ENCODE measurements at places on chromosomes 7 and 10. TPM values are rescaled to one million over a fixed set of nuclear protein-coding genes. Genes with fewer than 3 reads are reported as not detected.

TDRD1 gene
- total RNA-seq = not detected

ANXA8 gene
- 103 TPM for total RNA-seq

HABP2 gene
- not detected for total RNA-seq

OR9A4 gene
- not detected for total RNA-seq

TMEM270 gene
- not detected for total RNA-seq

CYP2C19 gene
- not detected for total RNA-seq

TAS2R5 gene
- 4.7 TPM for total RNA-seq

KCNIP2 gene
- total RNA-seq = 2.6 TPM

GRCh38 chr7:120180221-120180620 is 92.8 kb upstream of the KCND2 start:
- no peak overlapping the region for H3K27ac ChIP-seq
- H3K36me3 ChIP-seq = no peaks in the 10 kb centered on the region
- DNase-seq = no peak
- H3K4me1 ChIP-seq = no peaks in the 10 kb centered on the region
- no peak overlapping the region for H3K4me3 ChIP-seq
- H3K27me3 ChIP-seq = peaks cover 48% of the 10 kb centered on the region

DNA sequence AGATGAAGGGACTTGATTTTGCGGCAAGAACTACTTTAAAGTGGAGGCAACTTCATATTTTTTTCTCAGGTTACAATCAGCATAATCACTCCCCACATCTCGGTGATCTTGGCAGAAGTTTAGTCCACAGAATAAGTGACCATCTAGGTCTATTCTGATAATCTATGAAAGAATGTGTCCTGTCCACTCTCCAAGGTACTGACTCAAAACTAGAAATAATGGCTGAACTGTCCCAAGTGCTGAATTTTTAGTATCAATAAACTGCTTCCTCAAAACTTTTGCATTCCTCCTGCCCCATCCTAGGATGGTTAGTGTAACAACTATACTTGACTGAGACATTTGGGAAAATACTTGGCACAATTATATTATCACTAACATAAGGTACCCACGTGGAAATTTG is 10.9 kb upstream of the CHRM2 start:
- no peak overlapping the region for H3K27ac ChIP-seq
- no peak overlapping the region for H3K4me3 ChIP-seq
- DNase-seq = peak; percentile 43
- H3K27me3 ChIP-seq = no peaks in the 10 kb centered on the region

- H3K4me1 ChIP-seq = no peaks in the 10 kb centered on the region
- no peak overlapping the region for H3K27ac ChIP-seq
- no peak overlapping the region for H3K4me3 ChIP-seq
- no peaks in the 10 kb centered on the region for H3K36me3 ChIP-seq
- H3K27me3 ChIP-seq = peaks cover 82% of the 10 kb centered on the region
- peak; percentile 13 for DNase-seq
Measured at GRCh38 chr7:50359995-50360925, 55.7 kb downstream of the IKZF1 start.

DNA sequence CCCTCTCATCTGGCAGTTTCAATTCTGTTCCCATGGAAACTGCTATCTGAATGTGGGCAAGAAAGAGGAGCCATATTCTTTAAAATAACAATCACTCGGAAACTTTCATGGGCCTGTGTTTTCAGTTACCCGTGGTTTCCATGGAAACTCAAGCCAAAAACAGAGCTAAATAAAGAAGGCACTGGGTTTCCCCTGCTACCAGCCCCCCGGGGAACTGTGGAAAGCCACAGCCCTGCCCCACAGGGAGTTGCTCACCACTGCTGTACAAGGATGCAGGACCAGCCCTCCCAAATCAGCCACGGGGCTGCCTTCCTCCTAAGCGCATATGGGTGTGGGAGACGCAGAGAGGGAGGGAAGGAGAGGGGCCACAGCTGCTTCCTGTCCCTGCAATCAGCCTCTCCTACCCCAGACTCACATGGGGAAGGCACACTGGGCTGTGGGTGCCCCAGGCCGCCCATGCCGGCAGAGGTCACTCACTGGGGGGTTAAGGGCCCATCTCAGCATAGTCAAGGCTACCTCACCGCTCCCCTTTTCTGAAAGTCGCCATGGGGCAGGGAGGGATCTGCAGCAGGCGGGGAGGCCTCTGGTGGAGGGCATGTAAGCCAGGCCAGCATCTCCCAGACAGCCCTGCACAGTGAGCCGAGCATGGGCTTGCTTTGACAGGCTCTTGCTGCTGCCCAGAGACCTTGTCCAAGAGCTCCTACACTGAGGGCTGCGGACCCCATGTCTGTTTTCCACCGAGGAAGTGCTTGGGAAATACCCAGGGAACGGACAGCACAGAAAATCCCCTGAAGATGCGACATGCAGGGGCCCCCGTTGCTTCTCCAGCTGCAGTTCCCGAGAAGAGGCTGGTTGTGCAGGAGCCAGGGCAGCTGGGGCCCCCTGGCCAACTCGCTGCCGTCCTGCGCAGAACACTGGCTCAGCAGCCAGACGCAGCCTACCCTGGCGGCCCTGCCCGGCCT is 157.3 kb upstream of the PPP2R2D start:
- no peak overlapping the region for H3K27ac ChIP-seq
- H3K4me1 ChIP-seq = no peaks in the 10 kb centered on the region
- no peak for DNase-seq
- no peak overlapping the region for H3K4me3 ChIP-seq
- H3K36me3 ChIP-seq = no peaks in the 10 kb centered on the region
- H3K27me3 ChIP-seq = no peaks in the 10 kb centered on the region

DNA sequence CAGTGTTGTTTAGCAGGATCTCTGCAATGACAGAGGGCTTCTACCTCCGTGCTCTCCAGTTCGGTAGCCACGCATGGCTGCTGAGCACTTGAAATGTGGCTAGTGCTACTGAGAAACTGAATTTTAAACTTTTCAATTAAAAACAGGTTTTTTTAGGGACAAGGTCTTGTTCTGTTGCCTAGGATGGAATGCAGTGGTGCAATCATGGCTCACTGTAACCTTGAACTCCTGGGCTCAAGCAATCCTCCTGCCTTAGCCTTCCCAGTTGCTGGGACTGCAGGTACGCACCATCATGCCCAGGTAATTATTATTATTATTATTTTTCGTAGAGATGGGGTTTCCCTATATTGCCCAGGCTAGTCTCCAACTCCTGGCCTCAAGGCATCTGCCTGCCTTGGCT is 13.4 kb upstream of the SFRP5 start:
- H3K27me3 ChIP-seq = no peaks in the 10 kb centered on the region
- H3K27ac ChIP-seq = no peak overlapping the region
- no peak overlapping the region for H3K4me3 ChIP-seq
- H3K4me1 ChIP-seq = no peaks in the 10 kb centered on the region
- no peak for DNase-seq

DNA sequence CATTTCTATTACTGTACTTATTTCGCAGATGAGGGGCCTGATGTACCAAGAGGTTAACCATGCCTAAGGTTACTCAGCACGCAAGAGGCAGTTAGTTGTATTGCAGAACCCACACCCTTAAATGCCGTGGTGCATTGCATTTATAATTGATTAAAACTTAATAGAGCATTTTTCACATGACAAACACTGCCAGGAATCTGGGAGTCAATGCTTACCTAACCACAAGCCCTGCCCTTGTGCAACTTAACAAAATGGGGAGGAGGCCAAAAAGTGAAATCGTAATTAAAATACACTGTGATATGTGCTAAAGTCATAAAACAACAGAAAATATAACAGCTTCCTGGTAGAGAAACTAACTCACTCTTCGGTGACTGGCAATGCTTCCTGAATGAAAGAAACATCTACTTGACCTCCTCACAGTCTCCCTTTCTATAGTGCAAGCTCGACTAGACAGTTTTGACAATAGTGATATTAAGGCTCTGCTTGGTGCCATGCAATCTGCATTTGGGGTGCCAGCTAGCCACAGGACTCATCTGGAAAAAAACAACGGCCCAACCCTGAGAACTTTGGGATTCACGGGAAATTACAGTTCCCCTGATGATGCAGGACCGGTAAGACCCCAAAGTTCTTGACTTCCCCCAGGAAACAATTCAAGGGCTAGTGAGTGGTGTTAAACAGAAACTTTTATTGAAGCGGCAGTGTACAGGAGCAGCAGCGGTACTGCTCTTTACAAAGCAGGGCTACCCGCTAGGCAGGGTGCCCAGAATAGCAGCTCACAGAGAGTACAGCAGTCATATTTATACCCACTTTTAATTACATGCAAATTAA is 612.4 kb downstream of the TNS3 start:
- H3K27ac ChIP-seq = peak overlapping the region; percentile 82
- peaks cover 32% of the 10 kb centered on the region for H3K4me1 ChIP-seq
- H3K36me3 ChIP-seq = no peaks in the 10 kb centered on the region
- peak overlapping the region; percentile 26 for H3K4me3 ChIP-seq
- peak; percentile 68 for DNase-seq

- H3K4me1 ChIP-seq = no peaks in the 10 kb centered on the region
- no peaks in the 10 kb centered on the region for H3K36me3 ChIP-seq
- no peak for DNase-seq
- H3K27me3 ChIP-seq = no peaks in the 10 kb centered on the region
- no peak overlapping the region for H3K27ac ChIP-seq
Measured at GRCh38 chr10:44948642-44949041, 11.0 kb upstream of the RASSF4 start.

DNA sequence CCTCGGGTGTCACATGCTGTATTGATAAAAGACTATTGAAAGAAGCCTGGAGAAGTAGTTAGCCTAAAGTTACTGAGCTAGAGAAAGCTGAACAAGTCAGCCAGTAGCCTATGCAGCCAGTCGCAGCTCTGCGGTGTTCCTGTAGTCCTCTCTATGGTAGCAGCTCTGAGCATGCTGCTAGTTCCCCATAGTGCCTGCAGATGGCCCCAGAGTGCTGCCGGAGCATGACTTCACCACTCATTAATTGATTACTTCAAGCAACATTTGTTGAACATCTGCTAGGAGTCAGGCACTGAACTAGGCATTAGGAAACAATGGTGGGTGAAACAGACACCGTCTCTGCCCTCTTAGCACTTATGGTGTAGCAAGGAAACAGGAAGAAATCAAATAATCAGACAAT is 422.7 kb downstream of the SORCS3 start:
- no peaks in the 10 kb centered on the region for H3K36me3 ChIP-seq
- no peaks in the 10 kb centered on the region for H3K27me3 ChIP-seq
- no peak overlapping the region for H3K27ac ChIP-seq
- no peaks in the 10 kb centered on the region for H3K4me1 ChIP-seq
- no peak overlapping the region for H3K4me3 ChIP-seq

DNA sequence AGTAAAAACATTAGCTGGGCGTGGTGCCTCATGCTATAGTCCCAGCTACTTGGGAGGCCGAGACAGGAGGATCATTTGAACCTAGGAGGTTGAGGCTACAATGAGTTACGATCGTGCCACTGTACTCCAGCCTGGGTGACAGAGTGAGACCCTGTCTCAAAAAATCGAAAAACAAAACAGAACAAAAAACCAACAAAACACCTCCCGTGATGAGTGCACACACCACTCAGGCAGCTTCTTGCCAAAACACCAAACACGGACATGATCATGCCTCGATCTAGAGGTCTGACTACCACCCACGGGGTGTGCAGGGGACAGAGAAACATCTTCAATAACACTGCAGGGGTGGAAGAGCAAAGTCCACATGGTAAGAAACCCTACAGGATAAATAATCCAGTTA is 44.4 kb downstream of the AMZ1 start:
- H3K27ac ChIP-seq = no peak overlapping the region
- H3K4me3 ChIP-seq = no peak overlapping the region
- no peak for DNase-seq
- H3K27me3 ChIP-seq = no peaks in the 10 kb centered on the region

- no peak overlapping the region for H3K4me3 ChIP-seq
- H3K27me3 ChIP-seq = peaks cover 13% of the 10 kb centered on the region
- peak overlapping the region; percentile 32 for H3K27ac ChIP-seq
- DNase-seq = no peak
- H3K36me3 ChIP-seq = peaks cover 6% of the 10 kb centered on the region
- no peaks in the 10 kb centered on the region for H3K4me1 ChIP-seq
Measured at GRCh38 chr7:155865830-155866525, 53.7 kb upstream of the SHH start.

- H3K4me3 ChIP-seq = no peak overlapping the region
- no peak for DNase-seq
- H3K36me3 ChIP-seq = no peaks in the 10 kb centered on the region
Measured at GRCh38 chr10:57249615-57250281, 888.7 kb upstream of the ZWINT start.

DNA sequence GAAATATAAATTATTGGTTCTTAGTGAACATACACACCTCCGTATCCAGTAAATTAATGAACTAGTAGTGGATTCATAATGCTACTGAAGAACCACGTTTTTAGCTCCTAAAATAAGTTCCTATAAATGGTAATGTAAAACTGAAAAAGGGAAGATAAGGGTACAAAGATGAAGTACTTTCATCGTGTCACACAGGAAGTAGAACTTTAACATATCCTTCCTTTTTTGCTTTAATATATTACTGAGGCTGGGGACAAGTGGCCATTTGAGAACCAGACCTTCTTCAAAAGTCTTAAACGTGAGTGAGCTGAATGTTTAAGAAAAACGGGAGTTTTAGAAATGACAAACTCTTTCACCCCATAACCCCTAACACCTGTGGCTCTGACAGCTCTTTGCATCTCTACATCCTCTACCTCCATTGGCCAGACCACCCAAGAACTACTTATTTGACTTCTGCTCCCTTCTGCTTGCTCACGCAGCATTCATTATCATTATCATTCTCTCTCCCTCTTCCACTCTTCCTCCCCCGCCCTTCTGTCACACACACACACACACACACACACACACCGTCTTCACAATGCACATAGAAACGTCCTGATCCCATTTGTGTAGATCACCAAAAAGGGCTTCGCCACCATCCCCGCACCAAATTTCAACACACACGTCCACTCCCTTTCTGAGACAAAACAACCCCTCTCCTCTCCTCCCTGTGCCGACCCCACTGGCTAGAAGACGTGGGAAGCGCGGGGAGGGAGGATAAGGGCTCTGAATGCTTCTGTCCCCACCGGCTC is 677 bp downstream of the SKAP2 start:
- H3K36me3 ChIP-seq = peaks cover 10% of the 10 kb centered on the region
- no peak for DNase-seq
- H3K27ac ChIP-seq = peak overlapping the region; percentile 96
- H3K27me3 ChIP-seq = no peaks in the 10 kb centered on the region
- peaks cover 30% of the 10 kb centered on the region for H3K4me1 ChIP-seq

GRCh38 chr10:3117486-3117885 is 50.1 kb downstream of the PFKP start:
- H3K4me3 ChIP-seq = no peak overlapping the region
- H3K27ac ChIP-seq = no peak overlapping the region
- no peak for DNase-seq
- no peaks in the 10 kb centered on the region for H3K27me3 ChIP-seq
- peaks cover 6% of the 10 kb centered on the region for H3K4me1 ChIP-seq

- peak; percentile 67 for DNase-seq
- H3K36me3 ChIP-seq = no peaks in the 10 kb centered on the region
- peak overlapping the region; percentile 18 for H3K4me3 ChIP-seq
- no peaks in the 10 kb centered on the region for H3K27me3 ChIP-seq
- no peak overlapping the region for H3K27ac ChIP-seq
Measured at GRCh38 chr7:94698275-94698674, 42.3 kb upstream of the SGCE start.
